ENCODE measurements at places on chromosomes 1 and 21.

- no peak for DNase-seq
Measured at GRCh38 chr1:74502432-74502831, 10.0 kb downstream of the LRRC53 start.

DNA sequence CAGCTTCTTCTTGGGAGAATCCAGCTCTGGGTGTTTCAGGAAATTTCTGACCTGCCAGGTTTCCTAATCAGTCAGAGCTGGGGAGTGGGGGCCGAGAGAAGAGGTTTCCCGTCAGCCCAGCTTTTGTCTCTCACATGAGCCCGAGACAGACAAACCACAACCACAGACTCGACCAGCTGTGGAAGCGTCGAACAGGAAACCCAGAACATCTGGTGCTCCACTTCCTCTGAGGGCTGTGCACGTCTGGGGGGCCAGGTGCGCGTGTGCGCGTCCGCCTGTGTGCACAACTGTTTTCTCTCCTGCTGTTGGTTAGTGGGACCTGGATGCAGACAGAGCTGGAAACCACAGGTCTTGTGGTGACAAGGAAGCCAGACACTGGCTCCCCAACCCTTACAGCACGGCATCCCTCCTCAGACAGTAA lies 113.0 kb upstream of the SLC25A33 start:
- peak; percentile 58 for DNase-seq

GRCh38 chr1:222546548-222547259 lies 1.2 kb downstream of the HHIPL2 start:
- no peak for DNase-seq

GRCh38 chr1:87706203-87706602 lies 377.5 kb downstream of the LMO4 start:
- DNase-seq = no peak

DNA sequence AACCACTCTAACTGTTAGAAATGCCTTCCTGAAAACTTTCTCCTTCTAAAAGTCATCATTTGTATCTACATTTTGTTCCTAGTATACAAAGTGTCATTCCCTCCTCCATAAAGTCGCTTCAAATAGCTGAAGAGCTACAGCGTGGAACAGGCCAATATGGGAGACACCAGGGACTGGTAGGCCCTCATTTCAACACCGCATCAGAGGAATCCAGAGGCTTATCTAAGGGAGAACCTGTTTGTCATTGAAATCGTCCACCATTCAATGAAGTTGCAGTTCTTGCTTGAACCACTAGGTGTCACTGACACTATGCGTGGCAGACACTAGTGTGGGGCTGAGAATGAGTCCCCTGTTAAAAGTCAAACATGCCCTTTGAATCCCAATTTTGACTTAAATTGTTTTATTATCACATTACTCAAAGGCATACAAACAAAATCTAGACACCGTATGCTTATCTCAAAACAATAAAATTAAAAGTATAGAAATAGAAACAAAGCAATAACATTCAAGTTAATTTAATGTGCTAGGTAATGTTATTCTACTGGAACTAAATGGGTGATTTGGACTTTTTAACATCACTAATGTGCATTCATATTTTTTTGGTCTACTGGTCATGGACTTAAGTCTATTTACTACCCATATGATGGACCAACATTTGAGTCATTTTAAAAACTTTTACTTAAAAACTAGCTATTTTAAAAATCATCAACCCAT lies 182.3 kb downstream of the FCRL5 start:
- DNase-seq = peak; percentile 19

- no peak for DNase-seq
Measured at GRCh38 chr1:202798792-202799331, 9.4 kb downstream of the KDM5B start.

DNA sequence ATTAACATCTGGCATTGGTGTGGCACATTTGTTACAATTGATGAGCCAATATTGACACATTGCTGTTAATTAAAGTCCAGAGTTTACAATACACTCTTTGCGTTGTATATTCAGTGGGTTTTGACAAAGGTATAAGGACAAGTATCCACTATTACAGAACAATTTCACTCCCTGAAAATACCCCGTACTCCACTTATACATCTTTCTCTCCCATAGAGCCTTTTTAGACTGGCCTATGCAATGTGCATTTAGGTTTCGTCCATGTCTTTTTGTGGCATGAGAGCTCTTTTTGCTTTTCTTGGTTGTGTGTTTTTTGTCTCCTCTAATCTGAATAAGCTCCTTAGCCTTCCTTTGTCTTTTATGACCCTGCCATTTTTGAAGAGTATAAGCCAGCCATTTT lies 40.6 kb upstream of the TSNAX start:
- no peak for DNase-seq

- DNase-seq = no peak
Measured at GRCh38 chr21:19540287-19540686, 1136.7 kb upstream of the TMPRSS15 start.

DNA sequence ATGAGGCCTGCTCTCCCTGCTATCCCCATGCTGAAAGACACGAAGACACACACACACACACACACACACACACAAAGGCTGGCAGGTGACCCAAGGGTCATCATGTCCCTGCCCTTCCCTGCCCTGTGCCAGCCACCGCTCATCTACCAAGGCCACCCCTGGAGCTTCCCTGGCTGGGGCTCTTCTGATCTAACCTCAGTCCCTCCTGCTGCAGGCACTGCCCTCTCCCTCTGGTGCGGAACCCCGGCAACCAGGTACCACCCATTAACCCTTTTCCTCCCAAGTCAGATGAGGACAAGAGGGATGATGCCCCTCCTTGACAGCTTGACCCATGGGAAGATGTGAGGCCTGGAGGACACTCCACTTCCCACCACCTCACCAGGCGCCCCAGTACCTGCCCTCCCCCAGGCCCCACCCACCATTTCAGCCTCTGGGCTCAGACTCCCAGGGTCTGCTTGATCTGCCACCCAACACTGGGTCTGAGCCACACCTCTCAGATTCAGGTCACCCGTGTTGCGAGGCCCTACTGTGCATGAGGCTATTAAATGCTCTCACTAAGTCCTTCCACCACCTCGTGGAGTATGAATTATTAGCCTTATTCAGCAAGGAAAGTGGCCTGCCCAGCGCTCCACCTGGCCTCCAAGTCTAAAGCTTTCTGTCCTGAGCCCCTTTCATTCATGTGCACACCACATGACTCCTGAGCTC lies 2.5 kb downstream of the SDC3 start:
- DNase-seq = no peak

DNA sequence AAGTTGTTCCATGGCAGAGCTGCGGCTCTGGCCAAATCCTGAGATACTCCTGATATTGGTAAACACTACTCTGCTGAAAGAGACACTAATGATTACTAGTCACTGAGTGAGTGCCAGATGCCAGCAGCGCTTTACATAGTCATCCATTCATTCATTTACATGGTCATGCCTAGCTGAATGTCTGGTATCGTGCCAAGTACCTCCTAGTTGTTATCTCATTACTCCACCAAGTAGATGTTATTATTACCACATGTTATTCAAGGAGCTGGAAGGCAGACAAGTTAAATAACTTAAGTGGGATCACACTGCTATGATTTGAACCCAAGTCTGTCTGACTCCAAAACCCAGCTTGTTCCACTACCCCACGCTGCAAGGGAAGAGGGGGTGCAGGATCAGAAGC lies 4.7 kb downstream of the OLFML2B start:
- no peak for DNase-seq

DNA sequence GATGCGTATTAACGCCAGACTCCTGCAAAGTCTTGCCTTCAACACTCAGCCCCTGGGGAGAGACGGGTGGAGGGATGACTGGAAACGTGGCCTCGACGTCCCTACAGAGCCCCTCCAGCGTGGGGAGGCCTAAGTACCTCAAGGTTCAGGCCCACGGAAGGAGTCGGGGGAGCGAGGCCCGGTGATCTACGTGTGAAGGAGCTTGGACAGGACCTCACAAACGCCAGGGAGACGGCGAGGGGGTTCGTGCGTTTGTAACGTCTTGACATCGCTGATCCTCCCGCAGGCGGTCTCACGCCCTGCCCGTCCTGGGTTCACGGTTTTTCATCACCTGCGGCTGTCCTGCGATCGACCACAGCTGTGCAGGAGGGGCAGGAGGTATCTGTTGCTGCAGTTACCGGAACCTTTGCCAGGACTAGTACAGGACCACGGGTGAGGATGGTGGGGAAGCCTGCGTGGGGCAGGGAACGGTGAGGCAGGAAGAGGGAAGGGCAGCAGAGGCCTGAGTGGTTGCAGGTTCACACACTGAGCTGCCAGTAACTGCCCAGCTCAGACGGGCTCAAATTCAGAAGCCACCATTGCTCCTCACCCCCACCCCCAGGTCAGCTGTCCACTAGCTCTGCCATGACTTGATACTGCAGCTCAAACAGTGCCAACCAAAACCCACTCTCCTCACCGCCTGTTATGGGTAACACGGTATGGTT lies 889 bp upstream of the CCNL2 start:
- DNase-seq = no peak

DNA sequence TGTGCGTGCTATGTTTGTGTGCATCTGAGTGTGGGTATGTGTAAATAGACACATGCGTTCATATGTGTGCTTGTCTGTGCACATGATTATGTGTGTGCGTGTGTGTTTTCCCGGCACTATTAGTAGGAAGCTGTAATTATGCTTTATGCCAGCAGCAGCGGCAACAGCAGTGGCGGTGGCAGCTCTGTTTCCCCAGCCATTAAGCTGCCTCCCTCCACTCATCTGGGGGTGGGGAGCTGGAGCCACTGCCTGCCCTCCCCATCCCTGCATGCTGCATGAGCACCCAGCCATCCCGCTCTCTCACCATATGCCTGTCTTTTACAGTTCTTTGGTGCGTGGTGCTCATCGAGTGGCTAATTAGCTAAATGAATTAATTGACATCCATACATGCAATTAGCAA lies 30.5 kb upstream of the ACOT11 start:
- DNase-seq = no peak

- DNase-seq = no peak
Measured at GRCh38 chr1:81666586-81666985, 134.1 kb upstream of the ADGRL2 start.

- DNase-seq = no peak
Measured at GRCh38 chr1:1406101-1406820, 832 bp downstream of the MRPL20 start.

GRCh38 chr1:84930831-84931230 lies 37.8 kb upstream of the LPAR3 start:
- DNase-seq = no peak

- DNase-seq = no peak
Measured at GRCh38 chr1:18407166-18408045, 73.3 kb upstream of the KLHDC7A start.

DNA sequence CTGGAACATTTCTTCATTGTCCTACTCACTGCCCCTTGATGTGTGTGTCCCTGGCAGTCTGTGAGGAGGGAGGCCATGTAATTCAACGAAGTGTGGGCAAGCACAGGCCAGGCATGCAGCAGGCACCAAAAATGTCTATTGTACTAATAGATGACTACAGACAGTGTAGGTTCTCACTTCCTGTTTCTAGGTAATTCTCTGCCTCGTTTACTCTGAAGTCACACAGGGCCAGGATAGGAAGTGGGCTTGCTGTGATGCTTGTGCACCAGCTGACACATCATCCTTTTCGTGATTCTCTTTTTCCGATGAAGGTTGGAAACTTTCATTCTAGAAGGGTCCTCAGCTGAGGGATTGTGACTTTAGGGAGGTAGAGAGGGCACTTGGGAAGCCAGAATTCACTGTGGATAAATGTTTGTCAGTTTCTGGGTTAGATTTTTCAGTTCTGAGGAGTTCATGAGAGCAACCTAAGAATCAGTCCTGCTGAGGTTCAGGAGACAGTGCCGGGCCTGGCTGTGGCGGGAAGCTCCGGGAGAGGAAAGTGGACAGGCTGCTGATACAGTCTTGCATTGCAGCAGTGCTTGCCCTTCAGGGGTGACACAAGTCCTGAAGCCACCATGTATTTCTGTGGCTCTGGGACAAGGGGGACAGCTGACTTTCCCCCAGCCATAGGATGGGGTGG lies 4.3 kb upstream of the CSF1 start:
- DNase-seq = peak; percentile 54

Measured in activated naive CD4-positive, alpha-beta T cell treated with anti-CD3 and anti-CD28 coated beads, Interleukin-2, amount 50 U/mL, for 16 hours (primary cell).